ENCODE measurements at places on chromosomes 1 and 21.

- peak; percentile 92 for DNase-seq
Measured at GRCh38 chr1:202593845-202594244, 116.4 kb downstream of the SYT2 start.

GRCh38 chr1:77831976-77832711 lies 52.7 kb downstream of the MIGA1 start:
- no peak for DNase-seq

DNA sequence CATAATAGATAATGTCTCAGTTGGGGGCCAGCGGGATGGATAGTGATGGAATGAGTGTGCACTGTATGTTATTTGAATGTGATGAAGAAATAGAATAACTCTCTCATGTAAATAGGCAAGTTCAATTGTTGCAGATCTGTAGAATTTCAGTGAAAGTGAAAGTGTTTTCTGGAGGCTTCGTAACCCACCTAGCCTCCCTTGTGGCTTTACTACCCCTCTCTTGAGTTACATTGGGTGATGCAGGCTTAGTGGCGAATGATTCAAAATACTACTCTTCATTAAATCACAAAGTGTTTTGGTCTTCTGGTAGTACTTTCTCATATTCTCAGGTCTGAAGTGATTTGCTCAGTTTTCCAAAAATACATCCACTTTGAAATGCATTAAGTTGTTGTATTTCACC lies 411.9 kb downstream of the ZP4 start:
- DNase-seq = no peak

- no peak for DNase-seq
Measured at GRCh38 chr21:41358193-41359166, 3.3 kb upstream of the MX2 start.

DNA sequence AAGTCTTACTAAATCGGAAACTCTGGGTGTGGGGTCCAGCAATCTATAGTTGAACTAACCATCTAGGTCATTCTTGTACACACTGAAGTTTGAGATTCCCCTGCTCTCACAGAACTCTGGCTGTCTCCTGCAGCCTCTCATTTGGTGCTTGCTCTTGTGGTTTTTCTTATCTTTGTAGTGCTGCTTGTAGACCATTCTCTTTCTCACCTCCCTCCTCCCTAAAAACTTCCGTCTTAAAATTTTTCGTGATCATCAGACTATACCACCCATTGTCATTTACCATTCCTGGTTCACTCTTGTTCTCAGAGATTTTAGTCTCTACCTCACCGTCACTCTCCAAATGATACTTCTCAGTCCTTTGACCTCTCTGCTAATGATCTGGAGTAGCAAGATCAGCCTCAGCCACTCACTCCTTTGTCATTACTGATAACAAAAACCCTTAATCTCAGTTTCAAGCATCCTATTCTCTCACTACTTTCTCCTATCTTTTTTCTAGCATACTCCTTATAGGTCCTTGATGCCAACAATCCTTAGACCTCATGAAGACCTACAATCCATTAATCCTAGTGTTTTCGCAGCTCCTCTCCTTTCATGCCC lies 13.0 kb upstream of the EPHX4 start:
- DNase-seq = no peak

DNA sequence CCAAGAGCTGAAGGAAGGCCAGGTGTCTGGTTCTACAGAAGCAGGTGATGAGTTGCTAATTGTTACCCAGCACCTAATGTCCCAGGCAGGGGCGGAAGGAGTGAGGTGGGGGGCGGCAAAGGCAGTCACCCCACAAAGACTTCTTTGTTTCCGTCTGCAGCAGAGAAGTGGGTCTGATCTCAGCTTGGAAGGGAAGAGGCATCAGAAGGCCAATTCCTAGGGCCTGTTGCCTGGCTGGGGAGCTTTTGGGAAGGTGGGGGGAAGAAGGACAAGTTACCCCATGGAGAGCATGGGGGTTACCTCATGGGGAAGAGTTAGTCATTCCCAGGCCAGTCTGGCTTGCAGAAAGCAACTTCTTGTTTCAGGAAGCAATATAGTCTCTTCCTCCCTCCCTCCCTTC lies 10.9 kb downstream of the IGSF21 start:
- no peak for DNase-seq

- no peak for DNase-seq
Measured at GRCh38 chr1:51044834-51045233, 57.2 kb upstream of the C1orf185 start.

GRCh38 chr1:38576241-38576640 lies 283.3 kb downstream of the RRAGC start:
- DNase-seq = no peak

DNA sequence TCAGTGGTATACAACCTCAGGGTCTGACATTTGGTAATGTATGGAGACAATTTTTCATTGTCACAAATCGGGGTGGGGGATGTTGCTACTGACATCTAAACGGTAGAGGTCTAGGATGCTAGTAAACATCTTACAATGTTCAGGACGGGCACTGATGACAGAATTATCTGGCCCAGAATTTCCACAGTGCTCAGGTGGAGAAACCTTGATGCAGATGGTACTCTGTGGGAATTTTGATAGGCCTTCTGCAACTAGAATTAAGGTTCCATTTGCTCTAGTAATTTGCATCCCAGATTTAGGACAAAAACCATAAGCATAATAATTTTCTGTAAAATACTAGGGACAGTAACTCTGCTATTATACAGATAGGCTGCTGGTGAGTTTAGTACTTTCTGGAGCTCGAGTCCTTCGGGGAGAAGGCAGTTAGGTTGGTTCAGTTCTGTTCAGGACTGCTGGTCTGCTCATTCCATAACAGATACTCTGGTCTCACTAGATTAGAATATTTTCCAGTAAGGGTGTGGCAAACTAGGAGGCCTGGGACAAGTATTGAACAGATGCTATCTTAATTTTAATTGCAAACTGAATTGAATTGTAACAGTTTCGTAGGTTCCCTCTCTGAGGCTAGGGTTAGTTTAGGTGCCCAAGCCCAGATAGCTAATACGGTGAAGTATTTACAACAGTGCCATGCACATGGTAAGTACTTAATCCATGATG lies 11.4 kb downstream of the METTL13 start:
- no peak for DNase-seq

DNA sequence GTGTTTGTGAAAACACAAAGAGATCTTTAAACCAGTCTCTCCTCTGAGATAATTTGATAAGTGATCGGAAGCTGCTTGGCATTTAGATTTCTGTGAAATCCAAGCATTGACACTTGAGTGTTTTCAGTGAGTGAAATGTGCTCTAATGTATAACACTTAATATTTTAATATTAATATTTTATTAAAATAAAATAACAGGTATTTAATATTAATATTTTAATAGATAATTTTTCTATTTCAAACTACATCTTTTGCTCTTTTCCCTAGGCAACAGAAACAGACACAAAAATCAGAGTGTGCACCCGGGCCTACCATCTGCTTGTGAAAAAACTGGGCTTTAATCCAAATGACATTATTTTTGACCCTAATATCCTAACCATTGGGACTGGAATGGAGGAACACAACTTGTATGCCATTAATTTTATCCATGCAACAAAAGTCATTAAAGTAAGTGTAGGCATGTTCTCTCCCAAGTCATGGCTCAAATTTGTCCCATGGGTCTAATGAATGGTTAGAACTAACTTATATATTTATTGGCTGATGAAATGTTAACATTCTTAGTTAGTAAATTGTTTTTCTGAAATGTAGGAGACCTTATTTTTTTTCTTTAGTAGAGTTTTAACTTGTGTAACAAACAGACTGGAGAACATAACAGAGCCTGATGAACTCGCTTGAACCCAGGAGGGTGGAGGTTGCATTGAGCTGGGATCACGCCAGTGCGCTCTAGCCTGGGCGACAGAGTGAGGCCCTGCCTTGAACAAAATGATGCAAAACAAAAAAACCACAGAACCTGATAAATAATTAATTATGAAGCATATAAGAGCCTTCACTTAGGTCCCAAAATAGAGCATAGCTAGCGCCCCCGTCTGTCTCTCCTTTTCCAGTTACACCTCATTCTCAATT lies 55.2 kb downstream of the MTR start:
- no peak for DNase-seq

DNA sequence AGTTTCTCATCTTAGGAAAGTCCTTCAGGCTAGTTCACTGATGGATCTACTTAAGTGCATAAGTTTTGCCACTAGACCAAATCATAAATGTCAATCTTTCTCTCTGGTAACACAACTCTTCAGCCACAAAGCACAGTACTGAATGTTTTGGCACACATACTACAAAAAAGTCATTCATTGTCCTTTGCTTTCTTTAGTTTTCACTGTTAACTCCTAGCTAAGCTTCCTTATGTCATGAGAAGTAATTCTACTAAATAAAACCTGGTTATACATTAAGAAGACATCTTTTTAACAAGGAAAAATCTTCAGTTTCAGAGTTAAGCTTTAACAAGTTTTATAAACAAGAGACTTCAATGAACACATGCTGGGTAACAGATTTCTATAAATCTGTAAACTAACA lies 379.2 kb upstream of the NFIA start:
- DNase-seq = no peak

DNA sequence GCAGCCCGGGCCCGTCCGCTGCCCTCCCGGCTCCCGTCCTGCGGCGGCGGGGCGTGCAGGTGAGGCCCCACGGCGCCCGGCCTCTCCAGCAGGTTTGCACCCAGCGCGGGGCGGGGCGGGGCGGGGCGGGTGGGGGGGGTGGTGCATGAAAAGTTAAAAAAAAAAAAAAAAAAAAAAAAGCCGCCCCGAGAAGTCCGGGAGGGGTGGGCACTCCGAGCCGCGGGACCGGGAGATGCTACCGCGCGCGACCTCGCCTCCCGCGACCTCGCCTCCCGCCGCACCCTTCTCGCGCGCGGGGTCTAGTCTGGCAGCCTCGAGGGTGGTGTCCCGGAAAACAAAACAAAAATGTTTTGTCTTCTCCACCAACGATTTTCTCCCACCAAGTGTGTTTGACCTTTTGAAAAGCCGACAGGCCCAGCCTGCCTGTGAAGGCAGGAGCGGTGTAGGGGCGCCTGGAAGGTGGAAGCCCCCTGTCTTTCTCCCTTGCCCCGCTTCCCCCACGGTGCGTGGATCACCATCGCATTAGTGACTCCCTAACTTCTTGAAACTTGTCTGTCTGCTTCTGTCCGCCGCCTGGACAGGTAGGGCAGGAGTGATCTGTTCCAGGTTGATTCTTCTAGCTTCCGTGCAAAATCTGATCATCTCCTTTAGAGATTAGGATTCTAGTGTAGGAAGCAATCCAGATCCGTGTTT lies 569 bp downstream of the RCAN3 start:
- no peak for DNase-seq

DNA sequence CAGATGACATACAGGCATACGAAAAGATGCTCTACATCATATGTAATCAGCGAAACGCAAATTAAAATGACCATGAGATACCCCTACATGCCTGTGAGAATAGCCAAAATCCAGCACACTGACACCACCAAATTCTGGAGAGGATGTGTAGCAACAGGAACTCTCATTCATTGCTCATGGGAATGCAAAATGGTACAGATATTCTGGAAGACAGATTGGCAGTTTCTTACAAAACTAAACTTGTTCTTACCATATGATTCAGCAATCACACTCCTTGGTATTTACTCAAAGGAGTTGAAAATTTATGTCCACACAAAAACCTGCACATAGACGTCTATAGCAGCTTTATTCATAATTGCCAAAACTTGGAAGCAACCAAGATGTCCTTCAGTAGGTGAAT lies 52.6 kb downstream of the TM2D1 start:
- DNase-seq = no peak

- no peak for DNase-seq
Measured at GRCh38 chr1:108639899-108640560, 20.9 kb downstream of the HENMT1 start.

DNA sequence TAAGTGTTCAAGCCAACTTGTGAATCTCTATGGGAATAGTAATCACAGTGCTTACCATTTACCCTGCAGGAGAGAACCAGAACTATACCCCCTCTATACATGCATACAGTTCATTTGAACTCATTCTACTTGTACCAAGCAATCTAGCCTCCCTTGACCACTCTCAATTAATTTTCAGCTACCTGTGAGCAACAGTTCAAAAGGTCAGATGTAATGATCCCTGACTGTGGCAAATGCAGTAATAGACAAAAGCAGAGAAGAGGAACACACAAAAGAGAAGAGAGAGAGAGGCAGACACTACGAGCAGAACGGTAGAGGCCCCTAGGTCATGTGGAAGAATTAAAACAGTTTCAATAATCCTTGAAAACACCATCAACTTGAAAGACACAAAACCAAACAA lies 52.8 kb downstream of the FMO4 start:
- DNase-seq = no peak

GRCh38 chr1:234691567-234691966 lies 81.6 kb upstream of the IRF2BP2 start:
- no peak for DNase-seq
